ENCODE measurements at places on chromosomes 1 and 21.
A peak's percentile ranks its signal among the peaks of the same experiment; 100 is the strongest.

GRCh38 chr1:147892731-147893214, 9.8 kb upstream of the GJA8 start:
- DNase-seq, result peak; percentile 24

GRCh38 chr1:208595745-208596144, 351.6 kb upstream of the PLXNA2 start:
- no peak for DNase-seq

DNA sequence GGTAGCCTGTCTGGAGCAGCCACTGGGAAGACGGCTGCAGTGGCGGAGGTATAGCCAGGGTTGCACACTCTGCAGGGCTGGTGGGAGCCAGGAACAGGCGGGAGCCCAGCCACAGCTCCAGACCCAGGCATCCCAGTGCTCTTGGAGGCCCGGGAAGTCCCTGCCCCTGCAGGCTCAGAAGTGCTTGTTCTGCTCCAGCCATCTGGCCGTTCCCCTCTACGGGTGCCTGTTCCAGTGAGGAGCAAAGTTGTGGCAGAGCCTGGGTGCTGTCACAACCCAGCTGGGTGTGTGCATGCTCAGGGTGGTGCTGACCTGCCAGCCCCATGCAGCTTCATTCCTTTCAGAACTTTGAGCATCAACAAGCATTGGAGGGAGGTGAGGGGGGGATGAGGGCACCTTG, 31.7 kb upstream of the BACE2 start:
- no peak for DNase-seq

- no peak for DNase-seq
These were observed 5.5 kb downstream of the PKP1 start for GRCh38 chr1:201288765-201289164.

GRCh38 chr21:38726482-38726881, 79.2 kb upstream of the ETS2 start:
- DNase-seq, result no peak

- no peak for DNase-seq
These were observed 27.9 kb downstream of the TNFRSF1B start for GRCh38 chr1:12194666-12195216.

DNA sequence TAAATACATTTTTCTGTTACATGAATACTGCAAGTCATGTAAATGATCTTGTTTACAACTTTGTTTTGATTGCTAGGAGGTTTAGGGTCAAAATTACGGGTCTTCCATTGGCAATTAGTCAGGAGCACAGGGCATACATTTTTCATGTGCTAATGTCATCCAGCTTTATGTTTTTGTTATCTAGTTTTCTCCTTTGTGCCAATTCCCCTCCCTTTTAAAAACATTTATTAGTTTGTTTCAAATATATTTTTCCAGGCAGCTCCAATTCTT, 280.9 kb downstream of the GRIK1 start:
- no peak for DNase-seq

DNA sequence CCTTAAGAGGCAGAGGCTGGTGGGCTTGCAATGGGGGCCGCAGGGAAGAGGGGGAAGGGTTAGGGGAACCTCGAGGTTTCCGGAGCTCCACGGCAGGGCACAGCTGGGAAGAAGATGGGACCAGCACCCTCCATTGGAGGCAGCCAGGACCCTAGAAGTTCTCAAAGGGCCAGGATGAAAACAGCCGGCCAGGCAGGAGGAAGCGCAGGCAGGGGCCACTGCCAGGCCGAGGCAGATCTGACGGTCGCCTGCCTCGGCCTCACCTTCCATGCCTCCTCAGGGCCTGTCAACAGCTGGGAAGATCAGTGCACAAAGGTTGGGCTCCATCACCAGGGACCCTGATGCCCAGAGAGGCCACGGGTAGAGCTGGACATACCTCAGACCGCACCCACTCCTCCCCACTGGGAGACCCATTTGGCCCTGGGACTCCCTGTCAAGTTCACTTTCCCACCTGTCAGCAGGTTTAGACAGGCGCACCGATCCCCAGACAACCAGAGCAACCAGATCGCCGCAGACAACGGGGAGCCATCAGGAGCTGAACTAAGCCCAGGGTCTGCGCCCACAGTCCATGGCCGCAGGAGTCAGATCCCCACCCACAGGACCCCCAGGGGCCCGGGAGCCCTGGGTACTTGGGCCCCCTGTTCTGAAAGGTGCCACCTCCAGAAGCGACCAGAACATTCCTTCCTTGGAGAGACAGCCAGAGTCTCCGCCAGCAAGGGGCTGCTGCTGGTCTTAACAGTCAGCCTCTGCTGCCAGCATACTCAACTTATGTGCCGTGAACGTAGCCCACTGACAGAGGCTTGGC, 2.2 kb downstream of the SLC19A1 start:
- no peak for DNase-seq

GRCh38 chr1:225746361-225747179, 31.1 kb upstream of the SRP9 start:
- DNase-seq, result no peak

DNA sequence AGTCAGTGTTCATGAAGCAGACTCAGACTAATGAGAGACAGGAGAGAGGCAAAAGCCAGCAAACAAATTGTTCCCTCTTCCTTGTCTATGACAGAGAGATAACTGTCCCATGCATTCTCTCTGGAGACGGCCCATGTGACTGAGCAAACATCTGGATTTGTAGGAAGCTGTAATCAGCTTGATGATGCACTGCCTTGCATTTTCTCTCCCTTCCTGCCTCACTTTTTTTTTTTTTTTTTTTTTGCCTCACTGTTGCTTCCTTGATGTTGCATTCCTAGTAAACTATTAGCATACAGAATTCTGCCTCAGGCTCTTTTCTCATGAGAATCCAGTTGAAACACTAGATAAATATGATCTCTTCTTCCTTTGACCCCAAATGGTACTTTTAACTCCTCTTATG, 134.5 kb downstream of the HHIPL2 start:
- no peak for DNase-seq

GRCh38 chr21:29385934-29386520, 87.3 kb downstream of the BACH1 start:
- DNase-seq, result no peak

- DNase-seq, result peak; percentile 74
These were observed 72.8 kb downstream of the CD2 start for GRCh38 chr1:116826818-116827606.

DNA sequence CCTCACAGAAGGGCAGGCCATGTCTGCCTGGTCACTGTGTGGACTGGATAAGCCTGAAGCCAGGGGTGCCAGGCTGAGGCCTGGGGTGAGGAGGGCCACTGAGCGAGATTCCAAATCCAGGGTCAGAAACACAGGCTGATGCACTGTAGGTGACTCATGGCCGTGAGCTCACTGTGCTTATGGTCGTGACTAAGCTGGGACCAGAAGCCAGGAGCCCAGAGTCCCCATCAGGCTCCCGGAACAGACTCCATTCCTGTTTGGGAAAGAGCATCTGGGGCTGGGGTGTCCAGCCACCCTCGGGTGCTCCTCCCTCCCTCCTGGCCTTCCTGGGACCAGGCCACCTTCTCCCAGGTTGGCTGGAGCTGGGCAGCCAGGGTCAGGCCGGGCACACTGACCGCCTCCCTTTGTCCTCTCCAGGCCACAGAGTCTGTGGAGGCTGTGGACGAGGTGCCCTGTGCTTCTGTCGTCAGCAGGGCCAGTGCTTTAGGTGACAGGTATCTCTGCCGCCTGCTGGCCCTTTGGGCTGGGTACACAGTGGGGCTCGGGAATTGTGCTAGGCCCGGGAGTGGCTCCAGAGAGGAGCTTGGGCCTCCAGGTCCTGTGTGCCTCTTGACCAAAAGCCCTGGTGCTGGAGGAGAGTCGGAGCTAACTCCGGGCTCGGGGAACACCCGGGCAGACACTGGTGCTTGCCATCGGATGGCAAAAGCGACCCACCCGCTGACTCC, 36.7 kb downstream of the AJAP1 start:
- no peak for DNase-seq

DNA sequence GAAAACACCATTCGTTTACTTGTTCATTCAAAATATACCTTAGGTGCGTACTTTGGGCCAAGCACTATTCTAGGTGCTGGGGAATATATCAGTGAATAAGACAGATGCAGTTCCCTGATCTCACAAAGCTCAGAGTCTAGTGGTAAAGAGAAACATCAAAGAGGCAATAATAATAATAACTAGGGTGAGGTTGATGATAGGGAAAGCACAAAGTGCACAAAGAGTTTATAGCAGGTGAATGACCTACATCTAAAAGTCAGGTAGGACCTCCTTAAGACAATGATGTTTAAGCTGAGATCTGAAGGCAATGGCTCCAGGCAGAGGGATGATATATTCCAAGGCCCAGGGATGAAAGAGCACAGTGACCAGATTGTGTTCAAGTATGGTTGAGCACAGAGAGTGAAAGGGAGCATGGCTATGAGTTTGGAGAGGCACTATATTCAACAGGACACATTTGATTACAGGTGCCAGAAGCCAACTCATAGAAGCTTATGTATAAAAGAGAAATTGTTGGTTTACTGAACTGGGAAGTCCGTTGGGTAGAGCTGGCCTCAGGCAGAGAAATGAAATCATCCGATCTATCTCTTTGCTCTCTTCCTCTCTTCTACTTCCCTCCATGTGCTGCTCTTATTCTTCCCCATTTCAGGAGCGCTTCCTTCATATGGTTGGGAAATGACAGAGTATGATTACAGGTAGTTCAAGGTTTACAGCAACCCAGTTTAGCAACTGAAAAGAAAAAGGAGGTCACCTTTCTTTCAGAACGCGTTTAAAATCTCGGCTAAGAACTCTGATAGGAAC, 23.0 kb upstream of the CCT8 start:
- DNase-seq, result no peak

DNA sequence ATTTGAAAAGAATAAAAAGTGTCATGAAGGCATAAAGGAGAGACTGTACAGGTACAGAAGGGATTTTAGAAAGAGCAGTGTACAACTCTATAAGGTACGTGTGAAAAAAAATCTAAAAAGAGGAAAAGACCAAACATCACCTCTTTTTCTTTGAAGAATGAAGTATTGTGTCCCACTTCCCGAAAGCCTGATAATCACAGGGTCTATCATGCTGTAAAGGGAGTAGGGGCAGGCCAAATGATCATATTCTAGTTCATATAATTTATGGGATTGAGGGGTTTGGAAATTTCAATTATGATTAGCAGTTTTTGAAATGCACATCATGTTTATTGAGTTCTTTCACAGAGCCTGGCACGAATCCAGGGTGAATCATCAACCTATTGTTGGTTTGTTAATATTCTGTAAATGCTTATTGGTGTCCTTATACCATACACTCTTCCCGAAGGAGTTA, 910 bp upstream of the RERE start:
- DNase-seq, result peak; percentile 29

DNA sequence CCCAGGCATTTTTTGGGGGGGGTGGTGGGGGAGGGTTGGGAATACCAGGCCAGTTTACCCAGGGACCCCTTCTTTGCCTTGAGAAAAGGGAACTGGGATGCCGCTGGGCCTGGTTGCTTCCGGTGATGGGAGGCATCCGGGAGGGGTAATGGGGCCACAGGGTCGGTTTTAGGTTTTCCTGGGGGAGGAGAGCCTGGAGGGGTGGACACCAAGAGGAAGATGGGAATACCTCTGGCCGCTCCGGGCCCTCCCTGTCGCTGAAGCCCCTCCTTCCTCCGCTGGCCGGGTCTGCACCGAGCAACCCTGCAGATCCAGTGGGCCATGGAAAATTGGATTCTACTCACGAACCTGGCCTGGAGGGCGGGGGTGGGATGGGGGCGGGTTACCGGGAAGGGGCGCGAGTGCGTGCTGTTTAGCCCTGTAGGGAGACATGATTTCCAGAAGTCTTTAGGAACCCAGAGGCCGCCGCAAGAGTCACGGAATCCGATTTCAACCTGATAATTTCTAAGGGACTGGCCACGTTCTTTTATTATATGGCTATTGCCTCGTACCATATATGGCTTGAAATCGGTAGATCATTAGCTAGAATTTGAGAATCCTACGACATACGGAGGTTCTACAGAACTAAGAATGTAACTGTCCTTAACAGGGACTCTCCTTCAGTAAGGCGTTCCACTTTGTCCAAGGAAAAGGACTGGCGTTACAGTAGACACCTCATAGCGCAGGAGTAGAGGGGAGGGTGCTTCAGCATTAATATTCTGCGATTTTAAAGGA, 749 bp downstream of the AKIRIN1 start:
- peak; percentile 11 for DNase-seq

- no peak for DNase-seq
These were observed 1.7 kb downstream of the EGLN1 start for GRCh38 chr1:231420299-231420958.

Measured in activated naive CD4-positive, alpha-beta T cell treated with anti-CD3 and anti-CD28 coated beads, Interleukin-2, amount 50 U/mL, for 16 hours (primary cell).